ENCODE measurements at places on chromosomes 4 and X.

- no peak for DNase-seq
Measured at GRCh38 chr4:8365353-8365752, 75.2 kb downstream of the ACOX3 start.

- DNase-seq: no peak
Measured at GRCh38 chr4:148017801-148018200, 285.9 kb downstream of the ARHGAP10 start.

- DNase-seq: no peak
Measured at GRCh38 chrX:102988517-102988916, 51.4 kb downstream of the RAB40AL start.

GRCh38 chrX:2820136-2820771, 8.5 kb upstream of the GYG2 start:
- DNase-seq: peak; percentile 2

DNA sequence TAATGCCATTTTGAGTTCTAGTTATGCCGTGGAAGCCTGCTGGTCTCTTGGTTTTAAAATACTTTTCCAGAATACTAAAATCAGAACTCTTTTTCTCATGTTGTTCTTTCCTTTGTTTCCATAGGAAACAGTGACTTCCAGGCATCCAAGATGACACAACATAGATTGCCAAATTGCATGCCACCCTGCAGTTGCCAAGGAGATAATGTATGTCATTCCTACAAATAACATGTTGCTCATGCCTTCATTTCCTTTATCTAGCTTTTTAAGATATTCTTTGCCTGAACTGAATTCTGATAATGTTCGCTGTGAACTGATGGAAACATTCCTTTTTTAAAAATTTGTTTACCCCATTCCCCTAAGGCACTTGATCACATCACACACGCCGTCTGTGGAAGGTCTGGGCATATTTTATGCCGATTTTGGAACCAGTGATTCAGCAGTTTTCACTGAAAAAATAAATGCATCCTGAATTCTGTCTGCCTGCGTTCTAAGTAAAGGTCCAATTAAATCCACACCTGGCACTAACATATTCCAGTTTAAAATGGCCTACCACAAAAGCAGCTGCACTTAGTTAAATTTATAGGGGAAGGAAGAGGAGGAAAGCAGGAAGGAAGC, 38.0 kb upstream of the COX7B2 start:
- no peak for DNase-seq

DNA sequence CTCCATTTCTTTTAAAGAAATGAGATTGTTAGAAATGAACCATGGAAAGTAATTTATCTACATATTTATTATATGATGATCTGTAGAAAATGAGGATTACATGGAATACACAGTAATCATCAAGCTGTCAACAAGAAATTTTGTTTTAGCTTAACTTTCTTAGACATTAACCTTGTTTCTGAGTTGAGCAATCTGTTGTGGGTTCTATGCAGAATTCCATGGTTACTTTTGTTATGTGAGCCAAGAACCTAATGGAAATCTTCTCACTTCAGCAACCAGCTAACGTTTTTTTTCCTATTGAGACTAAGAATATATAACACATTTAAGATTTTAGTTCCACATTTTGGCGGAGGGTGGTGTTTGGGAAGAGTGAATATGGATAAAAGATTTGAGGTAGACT, 136.1 kb upstream of the SLC4A4 start:
- DNase-seq: peak; percentile 67

DNA sequence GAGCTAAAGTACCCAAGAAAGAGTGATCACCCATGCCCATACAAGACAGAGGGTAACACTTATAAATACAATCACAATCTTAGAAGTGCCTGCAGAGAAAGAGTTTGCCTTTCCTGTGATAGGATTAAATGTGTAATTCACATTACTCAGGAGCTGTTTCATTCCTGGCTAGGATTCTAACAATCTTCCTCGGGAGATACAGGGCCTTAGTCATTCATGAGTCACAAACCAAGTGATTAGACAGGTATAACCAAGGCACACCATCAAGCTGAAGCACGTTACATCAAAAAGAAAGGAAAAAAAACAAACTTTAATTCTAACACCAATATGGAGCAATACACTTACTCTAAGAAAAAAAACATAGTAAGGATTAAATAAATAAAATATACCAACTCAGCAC, 14.9 kb downstream of the ABCG2 start:
- peak; percentile 68 for DNase-seq

GRCh38 chr4:54961357-54961975, 163.9 kb downstream of the KDR start:
- peak; percentile 43 for DNase-seq

DNA sequence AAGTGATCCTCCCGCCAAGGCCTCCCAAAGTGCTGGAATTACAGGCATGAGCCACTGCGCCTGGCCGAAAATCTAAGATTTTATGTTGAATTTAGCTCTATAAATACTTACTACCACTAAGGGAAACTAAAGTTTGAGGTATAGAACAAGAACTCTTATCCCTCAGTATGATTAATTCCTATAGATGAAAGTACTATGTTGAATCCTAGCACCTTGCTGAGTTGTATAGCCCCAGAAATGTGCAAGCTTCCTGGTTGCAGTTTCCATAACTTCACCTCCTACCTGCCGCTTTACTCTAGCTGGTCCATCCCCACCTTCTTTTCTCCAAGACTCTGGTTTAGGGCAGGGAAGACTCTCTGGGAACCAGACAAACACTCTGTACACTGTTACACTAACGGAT, 11.8 kb upstream of the TSPAN5 start:
- no peak for DNase-seq

DNA sequence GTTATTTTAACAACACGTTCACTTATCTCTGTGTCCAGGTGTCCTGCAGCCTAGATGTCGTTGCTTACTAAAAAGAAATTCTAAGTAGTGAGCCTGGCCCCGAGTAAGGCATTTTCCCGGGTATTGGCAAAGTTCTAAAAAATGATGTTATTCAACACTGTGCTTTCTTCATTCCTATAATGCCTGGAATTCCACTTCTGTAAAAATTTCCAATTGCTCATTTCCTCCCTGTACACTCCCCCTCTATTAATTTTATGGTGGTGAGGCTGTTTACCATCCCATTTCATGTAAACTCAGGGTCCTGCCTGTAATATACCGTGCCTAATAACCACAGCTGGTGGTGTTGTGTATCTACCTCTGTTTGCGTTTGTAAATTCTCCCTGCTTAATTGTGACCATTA, 14.2 kb downstream of the BST1 start:
- DNase-seq: peak; percentile 71

DNA sequence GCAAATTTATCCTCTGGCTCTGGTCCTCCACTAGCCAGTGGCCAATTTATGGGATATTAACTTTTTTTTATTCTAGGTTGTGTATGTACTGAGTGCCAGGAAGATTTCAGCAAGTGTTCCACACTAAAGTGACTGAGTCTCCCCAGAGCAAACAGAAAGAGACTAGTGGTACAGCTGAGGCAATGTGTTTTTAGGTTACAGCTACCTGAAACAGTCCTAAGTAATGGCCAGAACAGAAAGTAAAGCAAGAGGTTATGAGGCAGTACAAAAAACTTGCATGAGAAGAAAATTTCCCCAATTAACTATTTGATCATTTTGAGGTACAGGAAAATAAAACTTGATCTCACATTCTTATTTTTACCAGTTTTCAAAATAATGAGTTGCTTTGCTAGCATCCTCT, 31.2 kb downstream of the PRDM8 start:
- no peak for DNase-seq

DNA sequence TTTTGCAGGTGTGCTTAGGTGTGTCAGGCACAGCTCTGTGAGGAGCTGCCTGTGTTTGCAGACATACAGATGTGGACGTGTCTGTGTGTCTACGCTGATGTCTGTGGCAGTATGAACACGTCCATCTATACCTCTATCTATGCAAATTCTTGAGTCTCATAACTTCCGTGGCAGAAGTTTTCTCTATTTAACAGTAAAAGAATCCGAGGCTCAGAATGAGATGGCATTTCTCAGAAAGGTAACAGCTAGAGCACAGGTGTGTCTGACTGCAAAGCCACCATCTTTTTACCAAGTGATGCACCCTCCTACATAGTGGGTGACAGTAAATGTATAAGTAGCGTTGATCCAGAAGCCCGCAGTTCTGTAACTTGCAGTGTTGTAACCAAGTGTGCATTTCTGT, 39.9 kb upstream of the CYP4V2 start:
- no peak for DNase-seq

DNA sequence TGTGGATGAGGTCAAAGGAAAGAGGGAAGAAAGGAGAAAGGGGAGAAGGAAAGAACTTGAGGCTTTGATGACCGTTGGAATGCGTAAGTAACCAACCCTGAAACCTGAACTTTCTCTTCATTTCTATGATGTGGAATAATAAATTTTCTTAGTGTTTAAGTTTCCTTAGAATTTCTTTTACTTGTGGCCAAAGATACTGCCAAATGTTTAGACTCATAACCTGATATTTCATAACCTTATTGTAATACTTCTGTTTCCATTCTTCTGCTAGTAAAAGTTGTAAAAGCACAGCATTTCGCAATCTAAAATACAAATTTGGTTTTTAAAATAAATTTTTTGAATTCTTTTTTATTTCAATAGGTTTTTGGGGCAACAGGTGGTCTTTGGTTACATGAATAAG, 258.5 kb upstream of the GIMD1 start:
- no peak for DNase-seq

GRCh38 chr4:15894393-15894792, 44.1 kb downstream of the FGFBP1 start:
- no peak for DNase-seq

- DNase-seq: peak; percentile 91
Measured at GRCh38 chrX:123920105-123920785, 41.3 kb upstream of the STAG2 start.

GRCh38 chr4:16237715-16238114, 11.4 kb upstream of the TAPT1 start:
- DNase-seq: no peak

DNA sequence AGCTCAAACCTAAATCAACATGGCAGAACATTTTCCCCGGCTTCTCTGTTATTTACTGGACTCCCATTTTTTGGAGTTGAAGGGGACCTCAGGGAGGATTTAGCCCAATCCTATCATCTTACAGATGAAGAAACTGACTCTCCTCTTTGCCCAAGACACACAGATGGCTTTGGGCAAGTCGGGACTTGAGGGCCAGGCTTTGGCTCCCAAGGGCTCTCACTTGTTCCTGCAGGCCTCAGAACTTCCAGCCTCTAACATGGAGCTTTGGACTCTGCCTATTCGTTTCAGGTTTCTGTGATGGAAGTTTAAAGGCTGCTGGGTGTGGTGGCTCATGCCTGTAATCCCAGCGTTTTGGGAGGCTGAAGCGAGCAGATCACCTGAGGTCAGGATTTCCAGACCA, 59.5 kb downstream of the RHOH start:
- DNase-seq: no peak

DNA sequence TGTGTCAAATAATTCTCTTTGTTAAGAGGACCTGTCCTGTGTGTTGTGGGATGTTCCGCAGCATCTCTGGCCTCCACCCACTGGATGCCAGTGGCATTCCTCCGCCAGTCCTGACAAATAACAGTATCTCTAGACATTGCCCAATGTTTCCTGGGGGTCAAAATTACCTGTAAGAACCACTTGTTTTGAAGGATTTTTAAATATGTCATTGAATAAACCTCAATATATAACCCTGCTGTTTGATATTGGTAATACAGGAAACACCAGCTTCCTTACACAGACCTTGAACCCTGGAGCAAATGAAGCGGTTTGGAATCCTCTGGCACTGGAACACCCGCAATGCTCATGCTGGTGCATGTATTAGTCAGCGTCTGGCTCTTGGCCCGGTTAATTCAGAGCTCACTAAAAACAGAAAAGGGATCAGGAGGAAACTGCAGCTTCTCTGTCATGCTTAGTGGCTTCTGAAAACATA, 101.3 kb downstream of the TBL1X start:
- peak; percentile 94 for DNase-seq

DNA sequence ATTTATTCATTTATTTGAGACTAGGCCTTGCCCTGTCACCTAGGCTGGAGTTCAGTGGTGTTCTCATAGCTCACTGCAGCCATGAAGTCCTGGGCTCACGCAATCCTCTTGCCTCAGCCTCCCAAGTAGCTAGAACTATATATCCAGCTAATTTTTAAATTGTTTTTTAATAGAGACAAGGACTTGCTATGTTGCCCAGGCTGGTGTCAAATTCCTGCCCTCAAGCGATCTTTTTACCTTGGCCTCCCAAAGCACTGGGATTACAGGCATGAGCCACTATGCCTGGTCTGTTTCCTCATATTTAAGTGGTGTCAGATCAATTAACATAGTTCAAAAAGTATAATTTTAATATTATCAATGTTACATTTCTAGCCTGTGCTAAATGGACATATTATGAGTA, 68.5 kb downstream of the AFF1 start:
- no peak for DNase-seq

- peak; percentile 65 for DNase-seq
Measured at GRCh38 chr4:184745831-184746795, 12.2 kb upstream of the CENPU start.

DNA sequence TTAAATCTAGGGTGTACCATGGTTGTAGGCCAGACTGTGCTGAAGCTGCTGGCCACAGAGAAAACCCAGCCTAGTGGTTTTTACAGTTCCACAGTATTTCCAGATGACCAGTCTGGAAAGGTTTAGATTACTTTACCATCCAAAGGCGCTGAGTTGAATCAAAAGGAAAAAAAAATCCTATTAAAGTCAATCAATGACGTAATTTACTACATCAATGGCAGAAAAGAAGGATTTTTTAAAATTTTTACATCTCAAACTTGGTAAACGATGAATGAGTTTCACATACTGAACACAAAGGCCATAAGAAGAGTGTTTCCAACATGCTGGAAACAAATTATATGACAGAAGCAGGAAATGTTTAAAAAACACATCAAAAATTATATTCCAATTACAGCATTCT, 130.6 kb upstream of the ETNPPL start:
- no peak for DNase-seq

GRCh38 chrX:87578978-87579377, 61.4 kb downstream of the KLHL4 start:
- no peak for DNase-seq

DNA sequence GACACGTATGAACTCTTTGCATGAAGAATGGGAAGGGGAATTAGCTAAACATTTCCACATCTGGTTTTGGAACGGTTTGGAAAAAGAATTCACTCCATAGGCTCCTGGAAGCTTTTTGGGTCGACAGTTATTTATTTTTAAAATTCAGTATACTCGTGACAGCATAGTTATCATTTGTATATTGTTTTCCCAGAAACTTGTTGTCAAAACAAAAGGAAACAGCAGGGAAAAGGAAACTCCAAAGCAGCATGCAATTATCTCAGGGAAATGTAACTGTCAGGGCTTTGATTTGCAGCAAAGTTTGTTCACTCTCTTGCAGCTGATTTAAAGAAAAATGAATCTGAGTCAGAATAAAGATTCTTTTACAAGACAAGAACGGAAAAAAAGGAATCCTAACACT, 86.5 kb downstream of the PLAC1 start:
- DNase-seq: no peak

- DNase-seq: peak; percentile 36
Measured at GRCh38 chrX:20285511-20285910, 18.8 kb upstream of the RPS6KA3 start.

DNA sequence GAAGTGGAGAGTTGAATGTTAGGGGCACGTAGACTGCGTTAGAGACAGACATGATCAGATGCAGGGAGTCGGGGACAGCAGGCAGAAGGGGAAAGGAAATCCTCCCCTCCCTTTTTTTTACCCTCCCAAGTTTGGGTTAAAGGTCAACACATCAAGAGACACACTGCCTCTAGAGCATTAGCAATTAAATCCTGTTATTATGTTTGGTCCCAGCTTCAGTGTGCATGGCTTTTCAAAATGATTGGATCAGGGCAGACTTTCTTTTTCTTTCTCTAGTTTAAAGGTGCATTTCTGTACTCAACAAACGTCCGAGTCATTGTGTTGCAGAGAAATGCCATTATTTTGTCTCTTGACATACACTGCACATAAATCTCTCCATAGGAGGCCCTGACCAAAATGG, 63.9 kb downstream of the USP26 start:
- no peak for DNase-seq
